NCI-H345 (cell line): ENCODE measurements at places on chromosomes 12 and 14.

- no peak for DNase-seq
These were observed 139.1 kb downstream of the ZFP36L1 start for GRCh38 chr14:68653804-68654203.

GRCh38 chr12:110023059-110023980, 24.1 kb downstream of the ANKRD13A start:
- DNase-seq = no peak

- no peak for DNase-seq
These were observed 98.5 kb downstream of the ARID2 start for GRCh38 chr12:45827974-45828373.

DNA sequence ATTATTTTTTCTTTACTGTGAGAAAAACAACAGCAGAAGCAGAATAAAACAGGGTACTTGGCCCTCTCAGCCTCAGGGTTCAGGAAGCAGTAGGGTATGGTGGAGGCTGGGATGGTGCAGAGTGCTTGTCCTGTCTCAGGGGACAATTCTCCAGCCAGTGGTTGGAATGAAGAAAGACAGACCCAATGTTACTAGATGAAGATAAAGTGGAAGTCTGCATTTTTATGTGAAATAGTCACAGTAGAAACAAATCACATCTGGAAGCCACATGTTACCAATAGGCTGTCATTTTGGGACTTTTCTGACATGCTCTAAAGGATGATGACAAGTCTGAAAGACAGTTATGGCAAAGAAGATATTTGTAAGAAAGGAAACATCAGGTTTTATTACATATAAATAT, 32.3 kb downstream of the PROX2 start:
- DNase-seq = no peak

GRCh38 chr12:26122061-26122680, 2.7 kb downstream of the BHLHE41 start:
- no peak for DNase-seq

- DNase-seq = no peak
These were observed 88.8 kb downstream of the SINHCAF start for GRCh38 chr12:31236998-31237637.
